Small intestine (tissue), 16 donors: ENCODE measurements at places on chromosomes 1 and 21. TPM values are rescaled to one million over a fixed set of nuclear protein-coding genes. Genes with fewer than 3 reads are reported as not detected.

NLRP3 gene
- not detected for polyA plus RNA-seq

PITHD1 gene
- polyA plus RNA-seq: 32.4 TPM

OR10Z1 gene
- polyA plus RNA-seq: not detected

C1QC gene
- 81.6 TPM for polyA plus RNA-seq

TBX15 gene
- polyA plus RNA-seq: not detected

ARTN gene
- not detected for polyA plus RNA-seq

OLIG2 gene
- polyA plus RNA-seq: not detected

PDZK1 gene
- 141 TPM for polyA plus RNA-seq

SEMA6C gene
- polyA plus RNA-seq: 73.5 TPM

MEAF6 gene
- 47.5 TPM for polyA plus RNA-seq

GUCA2A gene
- polyA plus RNA-seq: 1,041 TPM

SHE gene
- polyA plus RNA-seq: 2.4 TPM

C8B gene
- 0.15 TPM for polyA plus RNA-seq

FAM151A gene
- 1.5 TPM for polyA plus RNA-seq

S100A7A gene
- not detected for polyA plus RNA-seq

ITGB2 gene
- 15.4 TPM for polyA plus RNA-seq

SPRR4 gene
- not detected for polyA plus RNA-seq

TDRD5 gene
- 0.57 TPM for polyA plus RNA-seq

KRTAP19-3 gene
- polyA plus RNA-seq: not detected

OVAAL gene
- not detected for polyA plus RNA-seq

PLA2G5 gene
- 2.9 TPM for polyA plus RNA-seq

CXADR gene
- 12.5 TPM for polyA plus RNA-seq

RGSL1 gene
- not detected for polyA plus RNA-seq

TAS1R1 gene
- polyA plus RNA-seq: 0.13 TPM

REN gene
- not detected for polyA plus RNA-seq

ARHGAP29 gene
- polyA plus RNA-seq: 7.0 TPM

S100B gene
- not detected for polyA plus RNA-seq
